SIG-M5 (cell line): ENCODE measurements at places on chromosomes 2 and 18.

DNA sequence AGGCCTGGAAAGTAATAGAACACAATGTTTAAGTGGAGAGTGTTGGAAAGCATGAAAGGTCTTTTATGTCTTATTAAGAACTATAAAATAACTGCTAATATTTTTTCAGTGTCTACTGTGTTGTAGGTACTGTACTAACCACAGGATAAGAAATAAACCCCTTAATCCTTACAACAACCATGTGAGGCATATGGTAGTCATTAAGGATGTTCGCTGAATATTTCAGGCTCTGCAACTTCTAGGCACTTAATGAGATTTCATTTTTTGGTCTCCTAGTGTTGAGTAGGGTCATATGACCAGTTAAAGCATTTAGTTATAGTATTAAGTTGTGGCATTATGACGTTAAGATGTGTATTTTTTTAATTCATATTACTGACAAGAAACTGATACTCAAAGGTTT lies 346.6 kb upstream of the KCNH7 start:
- no peak for DNase-seq

- no peak for DNase-seq
Measured at GRCh38 chr2:118860506-118860905, 13.1 kb upstream of the EN1 start.

DNA sequence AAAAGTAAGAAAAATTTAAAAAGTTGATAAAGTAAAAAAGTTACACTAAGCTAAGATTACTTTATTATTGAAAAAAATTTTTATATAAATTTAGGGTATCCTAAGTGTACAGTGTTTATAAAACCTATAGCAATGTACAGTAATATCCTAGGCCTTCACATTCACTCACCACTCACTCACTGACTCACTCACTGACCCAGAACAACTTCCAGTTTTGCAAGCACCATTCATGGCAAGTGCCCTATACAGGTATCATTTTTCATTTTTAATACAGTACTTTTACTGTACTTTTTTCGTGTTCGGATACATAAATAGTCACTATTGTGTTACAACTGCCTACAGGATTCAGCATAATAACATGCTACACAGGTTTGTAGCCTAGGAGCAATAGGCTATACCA lies 8.9 kb upstream of the THUMPD2 start:
- DNase-seq = no peak

- no peak for DNase-seq
Measured at GRCh38 chr18:35024965-35025364, 16.2 kb upstream of the MAPRE2 start.

DNA sequence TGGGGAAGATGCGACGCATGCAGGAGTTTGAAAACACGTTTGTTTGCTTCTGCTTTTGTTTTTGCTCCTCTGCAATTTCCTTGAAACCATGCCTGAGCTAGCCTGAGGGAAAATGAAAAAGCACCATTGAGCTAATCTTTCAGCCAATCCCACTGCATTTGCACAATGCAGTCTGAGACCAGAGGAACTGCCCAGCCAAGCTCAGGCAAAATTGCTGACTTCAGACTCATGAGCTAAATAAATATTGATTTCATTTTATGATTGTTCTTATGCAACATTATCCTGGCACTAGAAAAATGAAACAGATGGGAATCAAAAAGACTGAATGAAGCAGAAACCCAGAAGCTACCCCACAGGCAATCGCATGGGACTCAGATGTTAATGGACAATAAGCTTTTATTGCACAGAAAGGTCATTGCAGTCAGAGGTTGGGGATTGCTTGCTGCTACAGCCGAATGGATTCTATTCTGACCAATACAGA lies 37.0 kb downstream of the TPRKB start:
- DNase-seq = no peak

DNA sequence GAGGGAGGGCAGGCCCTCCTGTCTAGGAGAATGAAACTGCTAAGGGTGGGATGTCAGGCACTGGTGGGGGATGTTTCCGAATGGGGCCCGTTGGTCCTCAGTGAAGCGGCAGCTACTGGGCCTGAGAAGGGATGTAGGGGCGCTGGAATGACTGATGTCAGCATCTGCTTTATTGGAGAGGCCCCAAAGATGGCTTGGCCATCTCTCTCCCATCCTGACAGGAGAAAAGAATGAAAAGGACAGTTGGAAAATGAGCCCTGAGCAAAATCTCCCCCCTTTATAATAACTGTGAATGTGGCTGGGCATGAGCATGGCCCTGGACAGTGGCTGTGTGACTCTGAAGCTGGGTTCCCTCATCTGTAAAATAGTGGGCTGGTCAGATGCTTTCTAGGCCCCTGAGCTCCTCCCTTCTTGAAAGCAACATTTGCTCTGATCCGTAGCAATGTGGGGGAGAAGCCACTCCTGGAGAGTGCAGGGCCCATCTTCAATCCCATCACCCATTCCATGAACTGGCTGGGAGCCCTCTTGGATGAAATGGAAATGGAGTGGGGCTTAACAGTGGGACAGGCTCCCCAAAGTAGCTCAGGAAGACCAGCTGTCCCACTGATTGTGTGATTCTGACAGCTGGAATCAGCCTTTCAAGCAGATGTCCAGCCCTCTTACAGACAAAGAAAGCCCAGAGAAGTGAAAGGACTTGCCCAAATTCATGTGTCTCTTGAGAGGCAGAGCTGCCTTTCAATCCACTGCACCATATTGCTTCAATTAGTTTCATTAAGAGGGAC lies 232.7 kb upstream of the SMAD2 start:
- DNase-seq = no peak

GRCh38 chr2:219570194-219570923 lies 980 bp downstream of the OBSL1 start:
- no peak for DNase-seq

- no peak for DNase-seq
Measured at GRCh38 chr2:240960971-240961876, 37.2 kb upstream of the SNED1 start.
